ENCODE measurements at places on chromosomes 3 and 15.

GRCh38 chr15:46126581-46126980 lies 491.8 kb downstream of the SQOR start:
- no peak for DNase-seq

DNA sequence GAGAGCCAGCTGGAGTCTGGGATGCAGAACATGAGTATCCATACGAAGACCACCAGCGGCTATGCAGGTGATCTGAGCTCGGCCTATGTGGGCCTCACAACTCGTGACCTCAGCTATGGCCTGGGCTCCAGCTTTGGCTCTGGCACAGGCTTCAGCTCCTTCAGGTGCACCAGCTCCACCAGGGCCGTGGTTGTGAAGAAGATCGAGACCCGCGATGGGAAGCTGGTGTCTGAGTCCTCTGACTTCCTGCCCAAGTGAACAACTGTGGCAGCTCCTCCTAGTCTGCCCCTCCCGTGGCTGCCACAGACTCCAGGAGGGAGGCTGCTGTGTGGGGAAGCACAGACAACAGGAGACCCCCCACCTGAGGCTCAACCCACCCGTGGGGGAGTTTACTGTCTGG lies 3.6 kb upstream of the KPNA4 start:
- DNase-seq = no peak

DNA sequence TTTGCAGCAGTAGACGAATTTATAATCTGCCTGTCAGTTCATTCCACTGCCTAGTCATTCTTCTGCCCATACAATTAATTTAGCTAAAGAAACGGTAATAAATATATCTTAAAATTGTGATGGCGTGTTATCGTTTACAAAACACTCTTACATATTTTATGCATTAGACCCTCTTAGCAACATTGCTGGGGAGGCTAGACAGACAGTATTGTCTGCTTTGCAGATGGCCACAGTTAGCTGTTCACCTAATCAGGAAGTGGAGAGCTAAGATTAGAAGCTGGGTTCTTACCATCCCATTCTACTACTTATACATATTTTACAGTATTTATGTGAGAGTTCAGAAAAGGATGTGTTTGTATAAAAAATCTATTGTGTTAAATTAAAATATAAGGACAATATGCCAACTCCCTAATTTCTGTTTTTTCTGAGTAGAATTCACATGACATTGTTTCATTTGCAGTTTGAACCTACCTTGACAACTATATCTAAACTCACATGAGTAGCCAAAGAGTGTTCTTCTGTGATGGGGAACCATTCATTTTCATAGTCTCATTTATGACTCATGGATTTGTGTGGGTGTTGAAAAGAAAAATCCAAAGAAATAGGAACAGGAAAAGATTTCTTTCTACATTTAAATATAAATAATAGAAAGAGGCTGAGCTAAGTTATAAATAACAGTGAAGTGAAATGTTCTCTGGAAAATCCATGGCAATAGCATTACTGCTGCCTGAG lies 41.7 kb upstream of the C3orf80 start:
- DNase-seq = no peak

DNA sequence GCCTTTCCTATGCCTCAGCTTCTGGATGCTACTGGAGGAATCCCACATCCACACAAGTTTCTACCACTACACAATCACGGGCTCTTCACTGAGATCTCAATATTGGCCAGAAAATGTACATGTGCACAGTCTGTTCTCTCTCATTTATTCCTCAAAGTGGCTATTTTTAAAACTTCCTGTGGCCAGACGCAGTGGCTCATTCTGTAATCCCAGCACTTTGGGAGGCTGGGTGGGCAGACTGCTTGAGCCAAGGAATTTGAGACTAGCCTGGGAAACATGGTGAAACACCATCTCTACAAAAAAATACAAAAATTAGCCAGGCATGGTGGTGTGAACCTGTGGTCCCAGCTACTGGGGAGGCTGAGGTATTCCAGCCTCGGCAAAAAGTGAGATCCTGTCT lies 91.4 kb upstream of the PRTG start:
- no peak for DNase-seq

- DNase-seq = no peak
Measured at GRCh38 chr3:13296662-13297061, 123.5 kb downstream of the NUP210 start.

GRCh38 chr3:139654637-139655365 lies 23.0 kb downstream of the NMNAT3 start:
- DNase-seq = no peak

DNA sequence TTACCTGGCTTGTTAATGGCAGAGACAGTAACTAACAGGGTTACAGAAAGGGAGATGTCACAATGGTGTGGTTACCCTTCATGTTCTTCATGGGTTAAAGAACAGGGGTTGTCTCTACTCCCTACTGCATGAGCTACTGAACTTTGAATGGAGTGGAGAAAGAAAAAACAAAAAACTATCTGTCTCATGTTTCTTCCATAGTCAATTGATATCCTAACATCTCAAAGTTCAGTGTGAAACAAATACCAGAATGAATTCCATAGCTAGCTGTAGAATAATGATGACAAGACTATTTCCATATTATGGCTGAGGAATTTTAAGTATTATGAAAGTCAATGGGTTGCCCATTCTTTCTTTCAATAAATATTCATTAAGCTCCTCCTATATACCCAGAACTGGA lies 161.3 kb upstream of the LPP start:
- no peak for DNase-seq

DNA sequence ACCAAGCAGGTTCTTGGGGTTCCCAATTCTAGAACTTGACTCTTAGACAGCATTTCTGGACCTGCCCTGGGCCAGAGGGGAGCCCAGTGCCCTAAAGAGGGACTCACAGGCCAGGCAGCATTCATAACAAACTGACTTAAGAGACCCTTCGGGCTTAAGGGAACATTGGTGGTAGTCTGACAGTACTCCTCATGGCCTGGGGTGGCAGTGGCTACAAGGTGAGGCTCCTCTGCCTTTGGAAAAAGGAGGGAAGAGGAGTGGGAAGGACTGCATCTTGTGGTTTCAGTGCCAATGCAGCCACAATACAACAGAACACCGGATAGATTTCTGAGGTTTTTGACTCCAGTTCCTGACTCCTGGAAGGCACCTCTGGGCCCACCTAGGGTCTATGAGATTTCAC lies 172.2 kb upstream of the STRIT1 start:
- no peak for DNase-seq

DNA sequence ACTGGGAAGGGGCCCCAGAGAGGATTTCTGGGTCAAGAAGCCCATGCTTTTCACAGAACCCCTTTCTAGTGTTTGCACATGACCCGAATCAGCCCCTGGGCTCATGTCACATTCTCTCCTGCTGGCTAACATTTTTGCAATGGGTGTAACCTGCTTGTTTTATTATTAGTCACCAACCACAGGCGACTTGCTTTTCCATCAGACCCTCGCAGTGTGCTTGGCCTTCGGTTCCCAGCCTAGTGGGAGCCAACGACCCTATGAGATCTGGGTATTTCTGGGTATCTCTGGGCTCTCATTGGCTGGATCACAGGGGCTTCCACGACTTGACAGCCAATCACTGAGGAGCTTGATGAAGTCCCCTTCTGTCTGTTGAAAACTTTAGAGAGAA lies 11.0 kb upstream of the FBLN2 start:
- no peak for DNase-seq

DNA sequence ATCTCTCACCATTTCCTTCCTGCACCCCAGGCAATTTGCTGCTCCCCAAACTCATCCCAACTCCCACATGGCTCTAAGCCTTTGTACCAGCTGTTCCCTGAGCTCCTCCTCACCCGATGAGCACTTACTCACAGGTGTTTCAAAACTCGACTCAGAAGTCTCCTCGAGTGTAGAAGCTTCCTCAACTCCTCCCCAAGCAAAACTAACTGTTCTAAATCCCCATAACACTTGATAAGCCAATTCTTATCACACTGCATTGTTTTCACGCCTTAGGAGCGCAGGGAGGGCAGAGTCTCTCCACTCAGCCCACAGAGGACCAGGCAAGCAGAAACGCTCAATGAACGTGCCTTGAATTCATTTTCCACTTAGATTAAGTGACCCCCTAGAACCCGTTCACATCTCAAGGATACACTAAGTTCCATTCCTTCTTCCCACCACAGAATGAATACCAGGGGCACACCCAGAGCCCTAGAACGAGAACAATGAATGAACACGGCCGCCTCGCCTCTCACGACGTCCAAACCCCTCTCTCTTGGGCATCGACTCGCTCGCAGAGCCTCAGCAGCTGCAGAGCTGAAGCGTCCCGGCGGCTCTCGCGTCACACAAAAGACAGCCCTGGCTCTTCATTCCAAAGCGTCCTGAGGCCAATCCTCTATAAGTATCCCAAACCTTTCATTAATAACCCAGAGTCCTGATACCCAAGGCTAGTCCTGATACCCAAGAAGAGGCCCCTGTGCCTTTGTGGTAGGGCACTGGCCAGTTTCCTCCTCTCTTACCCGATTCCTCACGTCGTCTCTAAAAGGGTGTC lies 1.1 kb downstream of the RAF1 start:
- DNase-seq = peak; percentile 48

DNA sequence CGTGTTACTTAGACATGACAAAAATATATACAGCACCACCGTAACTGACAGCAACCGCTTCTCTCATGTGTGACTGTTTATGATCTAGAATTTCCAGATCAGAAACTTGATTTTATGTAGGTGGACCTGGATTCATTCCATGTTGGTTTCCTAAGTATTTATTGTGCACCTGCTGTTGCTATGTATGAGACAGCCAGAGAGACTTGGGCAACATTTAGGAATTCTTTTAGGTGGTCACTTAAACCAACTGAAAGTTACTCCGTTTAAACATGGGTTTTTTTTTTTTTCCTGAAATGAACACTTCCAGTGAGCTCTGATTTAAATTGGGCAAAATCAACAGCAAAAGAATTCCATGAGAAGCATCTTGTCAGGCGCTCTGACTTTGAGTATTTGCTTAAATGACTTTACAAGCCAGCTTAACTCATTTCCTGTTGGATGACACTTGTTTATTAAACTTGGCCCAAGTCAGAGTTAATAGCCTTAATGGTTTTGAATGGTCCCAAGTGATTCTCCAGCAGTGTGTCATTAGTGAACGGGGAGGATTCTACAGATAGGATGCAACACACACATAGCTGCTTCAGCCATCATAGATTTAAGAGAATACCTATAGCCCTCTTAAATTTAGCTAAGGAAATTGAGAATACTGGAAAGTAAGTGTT lies 31.8 kb downstream of the MITF start:
- no peak for DNase-seq

DNA sequence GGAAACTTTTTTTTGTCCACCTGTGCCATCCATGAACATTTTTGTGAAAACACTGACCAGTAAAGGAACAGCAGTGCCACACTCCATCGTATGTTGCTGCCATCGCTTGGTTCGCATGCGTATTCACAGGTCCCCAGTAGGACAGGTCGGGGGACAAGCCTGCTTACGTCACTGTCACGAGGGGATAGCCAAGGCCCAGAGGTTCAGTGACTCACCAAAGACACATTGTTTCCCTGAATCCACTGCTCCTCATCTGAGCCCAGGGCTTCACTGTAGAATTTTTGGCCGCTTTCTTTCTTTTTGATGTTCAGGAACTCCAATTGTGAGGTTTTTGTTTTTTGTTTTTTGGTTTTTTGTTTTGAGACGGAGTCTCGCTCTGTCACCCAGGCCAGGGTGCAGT lies 5.9 kb downstream of the ADPRH start:
- no peak for DNase-seq

- peak; percentile 4 for DNase-seq
Measured at GRCh38 chr15:55407498-55408011, 604 bp downstream of the CCPG1 start.

DNA sequence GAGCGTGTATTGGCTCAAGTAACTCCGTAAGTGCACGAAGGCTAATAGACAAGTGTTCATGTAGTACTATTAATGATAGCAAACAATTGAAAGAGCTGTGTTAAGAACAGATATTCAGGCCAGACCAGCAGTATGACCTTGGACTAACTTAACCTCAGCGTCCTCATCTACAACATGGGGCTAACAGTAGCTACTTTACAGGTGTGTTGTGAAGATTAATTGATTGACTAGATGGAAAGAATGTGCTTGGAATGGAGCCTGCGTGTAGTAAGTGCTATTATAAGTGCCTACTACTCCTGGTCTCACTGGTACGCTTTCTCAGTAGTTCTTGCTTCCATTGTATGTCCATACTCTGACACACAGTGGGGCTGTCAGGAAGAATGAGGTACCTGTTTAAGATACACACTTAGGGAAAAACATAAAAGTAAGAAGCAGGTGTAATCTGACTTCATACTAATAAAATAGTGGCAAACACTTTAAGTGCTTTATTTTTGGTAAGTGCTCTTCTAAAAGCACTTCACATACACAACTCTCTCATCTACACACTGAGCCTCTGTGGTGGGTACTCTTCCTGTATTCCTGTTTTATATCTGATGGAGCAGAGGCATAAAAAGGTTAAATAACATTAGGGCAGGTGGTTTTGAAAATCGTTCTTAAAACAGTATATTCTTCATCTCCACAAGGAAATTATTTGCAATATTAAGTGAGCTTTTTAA lies 24.3 kb upstream of the FBXL22 start:
- no peak for DNase-seq

DNA sequence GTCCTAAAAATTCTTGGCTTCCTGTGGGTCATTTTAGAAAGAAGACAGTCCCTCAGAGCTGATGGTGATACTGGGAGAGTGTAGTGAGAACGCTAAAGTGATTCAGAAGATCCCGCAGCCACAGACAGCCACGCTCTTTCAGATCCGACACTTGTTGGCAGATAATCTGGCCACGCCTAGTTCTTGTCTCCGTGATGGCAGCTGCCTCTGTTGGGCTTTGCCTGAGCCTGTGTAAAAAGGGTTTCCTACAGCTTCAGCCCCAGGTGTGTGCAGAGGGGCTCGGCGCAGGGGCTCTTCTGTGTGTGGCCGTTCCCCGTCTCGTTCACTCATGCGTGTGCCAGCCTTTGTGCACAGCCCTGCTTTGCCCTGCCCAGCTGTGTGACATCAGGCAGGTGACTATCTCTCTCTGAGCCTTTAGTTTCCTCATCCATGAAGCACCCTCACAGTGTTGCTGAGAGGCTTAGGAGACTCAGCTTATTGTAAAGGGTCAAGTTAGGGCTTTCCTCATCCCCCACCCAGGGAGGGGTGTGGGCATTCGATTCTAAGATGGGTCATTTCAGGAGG lies 6.3 kb downstream of the IRAK2 start:
- no peak for DNase-seq

- DNase-seq = no peak
Measured at GRCh38 chr3:106692624-106693023, 684.6 kb upstream of the CCDC54 start.

GRCh38 chr3:26637698-26638097 lies 15.1 kb downstream of the LRRC3B start:
- no peak for DNase-seq
